T-cell (primary cell): ENCODE measurements at places on chromosomes 5 and 9.

- no peaks in the 10 kb centered on the region for H3K27me3 ChIP-seq
- no peaks in the 10 kb centered on the region for H3K36me3 ChIP-seq
- no peak overlapping the region for H3K27ac ChIP-seq
- no peak for DNase-seq
- H3K4me1 ChIP-seq, result no peaks in the 10 kb centered on the region
- H3K4me3 ChIP-seq, result no peak overlapping the region
Observed at GRCh38 chr5:147369742-147370374, 135.0 kb downstream of the STK32A start.

DNA sequence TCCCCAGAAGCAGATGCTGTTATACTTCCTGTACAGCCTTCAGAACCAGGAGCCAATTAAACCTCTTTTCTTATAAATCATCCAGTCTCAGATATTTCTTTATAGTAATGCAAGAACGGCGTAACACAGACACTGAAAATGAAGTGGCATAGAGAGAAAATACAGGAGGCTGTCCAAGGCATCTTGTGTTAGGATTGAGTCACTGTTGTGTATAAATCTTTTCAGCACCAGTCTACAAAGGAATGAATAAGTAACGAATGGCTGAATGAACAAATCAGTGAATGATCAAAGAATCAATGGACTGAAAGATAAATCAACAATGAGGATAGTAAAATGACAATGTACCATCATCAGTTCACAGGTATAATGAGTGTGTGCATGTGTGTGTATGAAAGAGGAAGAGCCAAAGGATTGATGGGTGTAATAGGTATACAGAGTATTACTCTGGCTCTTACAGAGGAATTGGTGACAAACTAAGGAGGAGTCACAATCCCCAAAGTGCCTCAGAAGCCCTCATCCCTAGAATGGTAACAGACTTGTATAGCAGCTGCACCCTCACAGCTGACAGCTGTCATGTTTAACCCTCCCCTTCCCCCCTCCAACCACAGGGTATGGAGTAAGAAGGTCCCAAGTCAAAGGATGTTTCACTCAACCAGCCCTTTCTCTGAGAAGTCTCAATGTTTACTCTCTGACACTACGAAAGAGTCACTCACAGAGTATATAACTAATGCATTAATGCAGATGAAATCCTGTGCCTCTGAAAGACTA lies 29.8 kb upstream of the MIER3 start:
- no peak overlapping the region for H3K27ac ChIP-seq
- no peak overlapping the region for H3K4me3 ChIP-seq
- no peak for DNase-seq
- H3K4me1 ChIP-seq, result peaks cover 3% of the 10 kb centered on the region
- H3K36me3 ChIP-seq, result no peaks in the 10 kb centered on the region
- no peaks in the 10 kb centered on the region for H3K27me3 ChIP-seq

DNA sequence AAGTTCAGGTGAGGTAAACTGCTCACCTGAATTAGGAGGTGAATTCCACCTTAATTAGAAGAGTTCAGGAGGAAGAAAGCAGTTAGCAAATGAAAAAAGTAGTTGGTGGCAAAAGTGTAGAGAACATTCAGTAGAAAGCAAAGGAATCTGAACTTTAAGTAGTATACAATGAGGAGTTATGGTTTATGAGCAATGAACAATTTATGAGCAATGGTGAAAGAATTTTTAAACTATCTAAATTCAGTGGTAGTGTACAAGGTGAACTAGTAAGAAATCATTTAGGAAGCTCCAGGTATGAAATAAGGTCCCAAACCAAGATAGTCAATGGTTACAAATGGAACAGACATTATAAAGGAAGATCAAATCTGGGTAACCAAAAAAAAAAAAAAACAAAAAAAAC lies 3.1 kb downstream of the CETN3 start:
- no peak overlapping the region for H3K4me3 ChIP-seq
- no peak for DNase-seq
- no peak overlapping the region for H3K27ac ChIP-seq
- peaks cover 7% of the 10 kb centered on the region for H3K4me1 ChIP-seq
- no peaks in the 10 kb centered on the region for H3K27me3 ChIP-seq

- H3K4me1 ChIP-seq, result no peaks in the 10 kb centered on the region
- H3K4me3 ChIP-seq, result no peak overlapping the region
- peak; percentile 63 for DNase-seq
- no peaks in the 10 kb centered on the region for H3K27me3 ChIP-seq
- H3K27ac ChIP-seq, result no peak overlapping the region
- no peaks in the 10 kb centered on the region for H3K36me3 ChIP-seq
Observed at GRCh38 chr9:126301985-126302603, 24.5 kb upstream of the MVB12B start.

DNA sequence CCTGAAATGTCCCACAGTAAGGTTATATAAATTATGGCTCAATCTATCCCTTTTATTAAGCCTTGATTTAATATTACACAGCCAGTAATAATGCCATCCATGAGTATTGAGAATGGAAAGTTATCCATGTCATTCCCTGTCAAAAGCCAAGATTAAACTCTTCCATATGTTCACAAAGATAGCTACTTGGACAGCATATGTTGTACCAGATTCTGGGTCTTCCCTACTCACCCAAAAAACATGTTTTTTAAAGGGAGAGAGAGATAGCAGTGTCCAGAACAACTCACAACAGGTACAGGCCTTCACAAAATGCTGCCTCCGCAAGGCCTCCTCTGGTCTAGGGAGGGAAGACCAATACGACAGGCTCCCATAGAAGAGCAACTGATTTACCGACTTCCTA lies 15.4 kb downstream of the CDK5RAP2 start:
- H3K36me3 ChIP-seq, result peaks cover 74% of the 10 kb centered on the region
- H3K4me1 ChIP-seq, result no peaks in the 10 kb centered on the region
- H3K27me3 ChIP-seq, result no peaks in the 10 kb centered on the region
- no peak for DNase-seq
- no peak overlapping the region for H3K4me3 ChIP-seq

DNA sequence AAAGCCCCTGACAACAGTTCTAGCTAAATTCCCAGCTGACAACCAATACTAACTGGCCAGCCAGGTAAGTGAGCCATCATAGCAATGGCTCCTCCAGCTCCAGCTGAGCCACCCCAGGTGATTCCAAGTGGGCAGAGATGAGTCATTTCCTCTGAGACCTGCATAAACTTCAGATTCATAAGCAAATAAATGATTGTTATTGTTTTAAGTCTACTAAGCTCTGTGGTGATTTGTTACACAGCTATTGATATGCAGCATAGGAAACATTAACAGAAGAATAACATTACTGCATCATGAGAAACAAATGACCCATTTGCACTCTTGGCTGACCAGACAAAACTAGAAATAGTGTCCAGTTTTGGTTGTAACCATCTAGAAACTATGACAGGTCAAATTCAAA lies 60.3 kb downstream of the TTC39B start:
- no peak overlapping the region for H3K4me3 ChIP-seq
- H3K36me3 ChIP-seq, result no peaks in the 10 kb centered on the region
- H3K4me1 ChIP-seq, result no peaks in the 10 kb centered on the region
- no peaks in the 10 kb centered on the region for H3K27me3 ChIP-seq

- no peak overlapping the region for H3K4me3 ChIP-seq
- H3K27ac ChIP-seq, result no peak overlapping the region
- no peak for DNase-seq
Observed at GRCh38 chr5:56746553-56747339, 68.6 kb upstream of the MAP3K1 start.

GRCh38 chr5:107610798-107611197 lies 59.9 kb downstream of the EFNA5 start:
- no peak for DNase-seq
- no peaks in the 10 kb centered on the region for H3K4me1 ChIP-seq
- no peaks in the 10 kb centered on the region for H3K36me3 ChIP-seq
- no peak overlapping the region for H3K4me3 ChIP-seq

- H3K27me3 ChIP-seq, result no peaks in the 10 kb centered on the region
- H3K4me3 ChIP-seq, result peak overlapping the region; percentile 72
- peak overlapping the region; percentile 79 for H3K27ac ChIP-seq
Observed at GRCh38 chr9:127569886-127570401, 42.1 kb upstream of the STXBP1 start.

GRCh38 chr5:44847206-44847852 lies 38.6 kb downstream of the MRPS30 start:
- no peaks in the 10 kb centered on the region for H3K27me3 ChIP-seq
- no peak for DNase-seq
- no peak overlapping the region for H3K4me3 ChIP-seq
- no peaks in the 10 kb centered on the region for H3K36me3 ChIP-seq
- H3K27ac ChIP-seq, result no peak overlapping the region

- no peaks in the 10 kb centered on the region for H3K36me3 ChIP-seq
- no peak for DNase-seq
- no peaks in the 10 kb centered on the region for H3K4me1 ChIP-seq
- no peaks in the 10 kb centered on the region for H3K27me3 ChIP-seq
- H3K4me3 ChIP-seq, result no peak overlapping the region
Observed at GRCh38 chr5:53406630-53407316, 73.7 kb upstream of the FST start.

GRCh38 chr5:43121913-43122484 lies 1.3 kb downstream of the ZNF131 start:
- peak overlapping the region; percentile 90 for H3K27ac ChIP-seq
- no peak for DNase-seq
- H3K4me3 ChIP-seq, result peak overlapping the region; percentile 78
- peaks cover 5% of the 10 kb centered on the region for H3K36me3 ChIP-seq

DNA sequence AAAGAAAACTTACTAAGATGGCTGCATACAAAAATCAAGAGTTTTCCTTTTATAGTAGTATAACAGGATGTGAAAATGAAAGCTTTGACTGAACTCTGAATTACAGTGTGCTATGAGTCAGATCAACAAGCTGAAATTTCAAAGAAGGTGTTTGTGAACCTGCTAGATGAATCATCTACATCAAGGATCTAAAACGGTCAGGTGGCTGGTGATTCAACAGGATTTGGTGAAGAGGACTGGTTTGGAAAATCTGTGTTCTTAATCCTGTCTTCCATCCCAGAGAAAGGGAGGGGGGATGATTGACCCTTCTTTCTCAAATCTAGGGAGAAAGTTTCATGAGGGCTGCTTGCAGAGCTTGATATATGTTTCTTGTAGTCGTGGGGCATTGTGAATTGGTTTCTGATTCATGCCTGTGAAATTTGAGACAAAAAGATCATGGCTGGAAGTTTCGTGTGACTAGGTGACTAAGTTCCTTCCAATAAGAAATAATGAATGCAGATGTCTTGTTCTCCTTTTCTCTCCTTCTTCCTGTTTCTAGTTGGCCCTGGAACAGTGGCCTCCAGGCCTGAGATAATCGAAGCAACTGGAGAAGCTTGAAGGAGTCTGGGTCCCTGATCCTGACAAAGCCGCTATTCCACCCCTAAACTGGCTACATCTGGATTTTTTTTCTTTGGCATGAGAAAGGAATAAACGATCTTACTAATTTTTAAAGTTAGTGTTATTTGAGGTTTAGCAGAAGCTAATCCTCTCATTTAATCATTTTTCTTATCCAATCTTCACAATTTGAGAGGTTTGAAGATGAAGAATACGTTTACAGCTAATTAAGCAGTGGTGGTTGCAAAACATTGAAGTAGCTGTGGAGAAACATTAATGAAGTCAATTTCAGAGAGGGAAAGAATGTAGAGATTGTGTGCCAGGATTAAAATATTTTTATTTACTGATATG lies 67.2 kb downstream of the MRPS30 start:
- H3K27ac ChIP-seq, result no peak overlapping the region
- H3K4me3 ChIP-seq, result no peak overlapping the region
- H3K27me3 ChIP-seq, result no peaks in the 10 kb centered on the region

- DNase-seq, result no peak
- H3K27ac ChIP-seq, result no peak overlapping the region
- no peaks in the 10 kb centered on the region for H3K27me3 ChIP-seq
- peaks cover 5% of the 10 kb centered on the region for H3K36me3 ChIP-seq
- H3K4me1 ChIP-seq, result peaks cover 8% of the 10 kb centered on the region
Observed at GRCh38 chr5:142938266-142938880, 168.2 kb downstream of the ARHGAP26 start.

GRCh38 chr5:158658446-158659230 lies 441.1 kb downstream of the EBF1 start:
- H3K4me3 ChIP-seq, result no peak overlapping the region
- no peaks in the 10 kb centered on the region for H3K4me1 ChIP-seq
- DNase-seq, result no peak
- peaks cover 2% of the 10 kb centered on the region for H3K27me3 ChIP-seq

DNA sequence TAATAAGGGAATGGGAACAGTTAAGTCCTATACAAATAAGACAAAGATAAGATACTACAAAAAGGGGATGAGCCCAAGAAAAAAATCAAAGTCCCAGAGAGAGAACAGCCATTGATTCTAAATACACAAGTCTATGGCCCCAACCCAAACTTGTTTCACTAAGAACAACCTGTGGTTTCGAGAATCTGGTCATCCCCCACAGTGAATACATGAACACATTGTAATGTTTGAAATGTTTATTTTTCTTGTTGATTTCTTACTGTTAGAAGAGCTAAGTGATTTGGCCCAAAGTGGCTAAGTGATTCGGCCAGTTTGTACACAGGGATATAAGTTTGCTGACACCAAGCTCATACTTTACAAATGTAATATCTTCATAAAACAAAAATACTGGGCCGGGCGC lies 3.3 kb upstream of the ABCA1 start:
- no peak overlapping the region for H3K27ac ChIP-seq
- no peaks in the 10 kb centered on the region for H3K4me1 ChIP-seq
- H3K4me3 ChIP-seq, result no peak overlapping the region
- no peaks in the 10 kb centered on the region for H3K36me3 ChIP-seq
- H3K27me3 ChIP-seq, result no peaks in the 10 kb centered on the region

DNA sequence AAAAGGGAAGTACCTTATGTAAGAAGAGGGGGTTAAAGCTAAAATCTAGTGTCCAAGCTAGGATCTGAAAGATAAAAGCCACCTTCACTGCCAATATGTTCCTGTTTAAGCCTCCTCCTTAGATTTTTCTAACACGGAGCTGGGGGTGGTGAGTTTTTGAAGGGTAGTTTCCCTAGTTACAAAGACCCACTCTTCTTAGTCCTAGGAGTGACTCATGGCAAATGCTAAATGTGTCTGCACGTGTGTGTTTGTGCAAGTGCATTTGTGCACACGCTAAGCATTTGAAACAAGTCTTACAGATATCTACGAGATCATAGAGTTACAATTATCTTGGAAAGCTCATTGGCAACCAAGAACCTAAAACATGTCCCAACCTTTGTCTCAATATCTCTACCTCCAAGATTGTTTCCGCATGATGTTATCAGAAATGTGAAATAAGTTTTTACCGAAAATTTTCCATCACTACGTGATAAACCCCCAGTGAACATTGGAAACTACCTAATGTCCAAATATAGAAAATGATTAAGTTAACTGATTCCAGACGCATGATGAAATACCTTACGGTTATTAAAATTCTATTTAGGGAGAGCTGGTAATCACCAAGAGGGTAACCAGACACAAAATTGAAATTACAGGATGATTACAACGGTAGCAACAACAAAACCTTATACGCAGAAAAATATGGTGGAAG lies 78.0 kb upstream of the HRH2 start:
- no peak for DNase-seq
- H3K36me3 ChIP-seq, result no peaks in the 10 kb centered on the region
- H3K4me1 ChIP-seq, result peaks cover 2% of the 10 kb centered on the region
- H3K4me3 ChIP-seq, result no peak overlapping the region

GRCh38 chr5:15334551-15335266 lies 165.3 kb upstream of the FBXL7 start:
- no peak overlapping the region for H3K27ac ChIP-seq
- no peak overlapping the region for H3K4me3 ChIP-seq
- H3K27me3 ChIP-seq, result no peaks in the 10 kb centered on the region
- no peaks in the 10 kb centered on the region for H3K36me3 ChIP-seq
- no peaks in the 10 kb centered on the region for H3K4me1 ChIP-seq
- DNase-seq, result no peak
